ENCODE measurements at places on chromosomes 6 and 20.

- DNase-seq, result no peak
Observed at GRCh38 chr6:28948782-28949486, 25.1 kb upstream of the TRIM27 start.

GRCh38 chr6:128241216-128241615, 279.2 kb downstream of the PTPRK start:
- DNase-seq, result no peak

DNA sequence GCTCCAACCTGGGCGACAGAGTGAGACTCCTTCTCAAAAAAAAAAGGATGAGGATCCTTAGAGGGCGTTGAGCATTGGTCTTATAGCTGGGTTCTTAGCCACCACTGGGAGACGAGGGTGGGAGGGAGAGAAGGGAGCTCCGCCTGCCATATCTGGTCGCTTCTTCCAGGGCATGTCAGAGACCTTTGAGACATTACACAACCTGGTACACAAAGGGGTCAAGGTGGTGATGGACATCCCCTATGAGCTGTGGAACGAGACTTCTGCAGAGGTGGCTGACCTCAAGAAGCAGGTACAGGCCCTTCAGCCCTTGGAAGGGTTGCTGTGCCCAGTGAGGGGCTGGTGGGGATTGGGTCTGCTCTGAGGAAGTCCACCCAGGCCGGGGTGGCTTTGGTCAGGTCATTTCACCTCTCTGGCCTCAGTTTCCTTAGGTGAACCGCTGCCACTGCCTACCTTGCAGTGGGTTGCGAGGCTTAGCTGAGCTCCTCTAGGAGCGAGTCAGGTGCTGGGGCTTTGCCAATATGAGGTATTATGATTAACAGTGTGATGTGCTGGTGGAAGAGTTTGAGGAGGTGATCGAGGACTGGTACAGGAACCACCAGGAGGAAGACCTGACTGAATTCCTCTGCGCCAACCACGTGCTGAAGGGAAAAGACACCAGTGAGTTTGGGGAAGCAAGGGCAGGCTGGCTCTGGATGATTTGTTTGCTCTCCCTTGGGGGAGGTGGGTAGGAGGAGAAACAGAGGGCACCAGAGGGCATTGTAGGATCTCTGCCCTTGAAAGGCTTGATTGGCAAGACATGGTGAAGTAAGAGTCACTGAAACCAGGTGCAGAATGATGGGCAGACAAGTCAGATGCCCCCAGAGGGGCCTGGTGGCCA, 8.5 kb downstream of the CNPY3 start:
- DNase-seq, result no peak

DNA sequence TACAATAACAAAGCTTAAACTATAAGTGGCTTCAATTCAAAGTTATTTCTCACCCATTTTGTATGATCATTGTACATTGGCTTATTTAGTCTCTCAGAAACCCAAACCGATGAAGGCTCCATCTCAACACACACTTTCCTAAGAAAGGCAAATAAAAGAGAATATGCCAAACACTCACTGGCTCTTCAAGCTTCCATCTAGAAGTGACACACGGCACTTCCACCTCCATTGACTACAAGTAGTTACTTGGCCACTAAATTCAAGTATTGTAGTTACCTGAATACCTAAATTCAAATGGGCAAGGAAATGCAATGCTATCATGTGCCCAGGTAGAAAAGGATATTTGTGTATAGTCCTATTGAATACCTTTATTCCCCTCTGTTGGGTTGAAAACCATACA, 170.6 kb downstream of the OGFRL1 start:
- DNase-seq, result no peak

DNA sequence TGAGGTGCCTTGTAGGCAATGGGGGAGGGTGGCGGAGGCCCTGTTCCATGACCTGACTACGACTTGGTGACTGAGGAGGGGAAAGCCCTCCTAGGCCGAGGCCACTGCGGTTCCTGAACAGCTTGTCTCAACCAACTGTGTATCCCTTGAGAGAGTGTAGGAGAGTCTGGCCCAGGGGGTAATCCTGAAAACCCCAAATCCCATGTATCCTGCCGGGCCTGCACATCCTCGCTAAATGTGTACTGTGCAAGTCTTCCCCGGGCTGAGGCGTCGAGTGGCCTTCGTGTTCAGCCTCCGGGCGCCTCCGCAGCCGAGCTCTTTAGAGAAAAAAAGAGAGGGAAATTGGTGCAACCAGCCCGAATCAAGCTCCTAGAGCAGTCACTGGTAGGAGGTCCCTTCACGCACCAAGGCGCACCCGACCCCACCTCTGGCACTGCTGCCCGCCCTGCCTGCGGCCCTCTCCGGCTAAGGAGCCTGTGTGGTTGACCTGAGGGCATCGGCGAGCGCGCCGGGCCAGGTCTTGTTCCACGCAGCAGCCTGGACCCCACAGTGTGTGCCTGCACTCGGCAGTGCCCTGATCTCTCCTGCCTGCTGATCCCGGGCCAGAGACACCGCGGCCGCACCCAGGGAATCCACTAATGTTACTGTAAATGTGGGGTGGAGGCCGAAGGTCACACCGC, 7.3 kb downstream of the SIM1 start:
- no peak for DNase-seq

- no peak for DNase-seq
Observed at GRCh38 chr6:157879873-157880254, 56.8 kb downstream of the SNX9 start.

GRCh38 chr20:57371363-57371762, 19.8 kb upstream of the RBM38 start:
- DNase-seq, result no peak

Data from stimulated activated naive CD8-positive, alpha-beta T cell treated with anti-CD3 and anti-CD28 coated beads, Interleukin-15, amount 100 ng/mL, for 72 hours (primary cell).